ENCODE measurements at places on chromosomes 1 and 21.

DNA sequence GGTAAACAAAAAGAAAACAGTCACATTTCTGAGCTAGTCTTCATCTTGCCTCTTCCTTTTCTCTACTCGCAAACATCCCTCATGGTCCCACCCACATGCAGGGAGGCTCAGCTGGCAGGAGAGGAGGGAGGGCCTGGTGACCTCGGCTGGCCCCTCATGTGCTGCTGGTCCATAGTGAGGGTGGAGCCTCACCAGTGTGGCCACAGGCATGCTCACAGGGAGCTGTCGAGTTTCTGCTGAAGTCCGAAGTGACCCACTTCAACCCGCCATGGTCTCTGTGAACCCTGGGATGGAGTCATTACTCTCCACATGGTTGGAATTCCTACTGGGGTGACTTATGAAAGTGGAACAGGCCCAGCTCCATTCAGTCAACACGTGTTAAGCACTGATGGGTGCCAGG, 253.4 kb downstream of the RHOU start:
- DNase-seq = no peak

DNA sequence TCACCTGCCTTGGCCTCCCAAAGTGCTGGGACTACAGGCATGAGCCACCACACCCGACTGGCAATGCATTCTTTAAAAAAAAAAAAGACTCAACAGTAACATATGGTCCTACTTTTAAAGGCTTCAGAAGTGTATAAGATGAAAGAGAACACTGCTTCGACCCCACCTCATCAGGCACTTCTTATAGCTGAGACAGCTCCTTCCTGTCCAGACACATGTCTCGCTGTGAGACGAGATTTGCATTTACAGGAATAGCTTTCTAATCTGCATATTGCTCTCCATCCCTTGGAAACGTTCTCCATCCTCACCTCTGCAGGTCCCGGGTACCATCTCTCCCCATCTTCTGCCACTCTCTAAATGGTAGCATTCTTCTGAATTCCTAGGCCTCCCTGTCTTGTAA, 6.7 kb downstream of the AZIN2 start:
- no peak for DNase-seq

DNA sequence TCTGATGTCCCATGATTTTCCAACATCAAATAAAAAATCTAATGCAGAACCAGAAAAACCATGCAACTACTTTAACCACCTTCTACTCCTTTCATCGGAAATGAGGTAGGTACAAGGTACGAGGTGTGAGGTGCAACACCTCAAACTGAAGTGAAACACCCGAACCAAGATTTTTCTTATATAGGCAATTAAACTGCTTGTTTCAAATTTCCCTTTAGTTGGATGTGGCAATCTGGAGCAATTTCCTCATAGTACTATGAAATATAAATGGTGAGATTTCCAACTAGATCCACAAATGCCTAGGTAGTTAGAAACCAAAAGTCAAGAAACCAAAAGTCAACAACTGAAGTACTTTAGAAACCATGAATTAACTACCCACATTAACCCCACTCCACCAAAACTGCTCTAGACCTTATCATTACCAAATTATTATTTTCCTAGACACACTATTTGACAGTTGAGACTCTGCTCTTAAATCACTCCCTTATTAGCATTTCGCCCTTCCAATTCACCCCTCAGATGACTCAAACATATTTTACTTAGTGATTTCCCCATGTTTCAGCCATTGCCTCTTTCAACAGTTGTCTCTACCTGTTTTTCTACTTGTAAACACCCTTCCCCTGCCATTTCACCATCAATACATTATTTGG, 37.8 kb downstream of the FUBP1 start:
- DNase-seq = no peak

DNA sequence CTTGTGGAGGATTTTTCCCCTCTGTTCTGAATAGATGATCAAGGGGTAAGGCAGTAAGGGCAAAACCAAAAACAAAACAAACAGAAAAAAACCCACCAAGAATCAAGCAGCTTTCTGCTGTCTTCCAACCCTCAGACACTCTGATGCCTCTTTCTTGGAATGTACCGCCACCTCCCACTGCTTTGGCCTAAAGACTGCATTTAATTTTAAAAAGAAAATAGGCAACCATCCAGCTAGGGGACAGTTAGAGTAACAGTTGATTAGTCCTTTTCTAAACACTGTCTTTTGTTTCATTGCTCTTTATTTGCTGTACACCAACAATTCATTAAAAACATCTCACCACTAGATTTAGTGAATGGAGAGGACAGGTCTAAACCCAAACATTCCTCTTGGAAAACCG, 21.5 kb downstream of the WLS start:
- DNase-seq = no peak

DNA sequence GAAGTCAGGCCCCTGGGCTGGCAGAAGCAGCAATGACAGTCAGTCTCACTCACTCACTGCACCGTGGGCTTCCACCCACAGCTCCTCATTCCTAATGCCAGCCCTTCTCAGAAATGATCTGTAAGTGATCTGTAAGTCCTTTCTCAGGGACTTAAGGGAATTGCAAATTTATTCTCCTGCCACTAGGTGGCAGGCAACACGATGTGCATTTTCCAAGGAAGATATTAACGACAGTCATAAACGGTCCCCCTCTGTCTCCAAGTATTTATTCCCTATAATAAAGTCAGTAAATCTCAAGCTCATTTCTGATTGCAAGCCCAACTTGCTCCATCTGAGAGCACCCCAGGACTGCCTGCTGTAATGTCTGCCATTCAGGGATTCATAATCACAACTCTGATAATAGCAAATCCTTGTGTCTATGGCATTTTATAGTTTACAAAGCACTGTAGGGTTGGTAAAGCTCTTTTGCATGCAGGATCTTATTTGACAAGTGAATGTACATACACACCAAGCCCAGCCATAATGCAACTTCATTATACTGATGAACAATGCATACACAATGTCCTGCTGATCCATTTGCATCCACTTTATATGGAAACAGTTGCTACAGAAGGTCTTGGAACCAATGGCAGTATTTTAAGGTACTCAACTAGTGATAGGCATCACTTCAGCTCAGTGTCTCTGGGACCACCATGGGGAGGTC, 380.5 kb upstream of the CAMK1G start:
- DNase-seq = no peak

DNA sequence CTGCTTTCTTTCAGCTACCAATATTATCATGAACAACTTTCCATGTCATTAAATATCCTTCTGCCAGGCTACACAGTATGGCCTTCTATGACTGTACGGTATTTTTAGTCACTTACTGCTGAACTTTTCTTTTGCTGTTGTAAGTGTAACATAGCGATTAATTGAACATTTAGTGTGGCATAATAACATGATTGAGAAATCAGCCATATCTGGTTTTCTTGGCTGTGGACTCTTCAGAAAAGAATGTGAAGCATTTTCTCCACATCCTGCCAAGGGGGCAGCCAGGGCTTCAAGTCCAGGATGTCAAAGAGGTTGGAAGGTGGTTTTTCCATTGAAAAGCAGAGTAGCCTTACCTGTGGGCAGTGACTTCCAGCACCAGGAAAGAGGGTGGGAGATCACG, 8.8 kb upstream of the AHCYL1 start:
- DNase-seq = no peak

DNA sequence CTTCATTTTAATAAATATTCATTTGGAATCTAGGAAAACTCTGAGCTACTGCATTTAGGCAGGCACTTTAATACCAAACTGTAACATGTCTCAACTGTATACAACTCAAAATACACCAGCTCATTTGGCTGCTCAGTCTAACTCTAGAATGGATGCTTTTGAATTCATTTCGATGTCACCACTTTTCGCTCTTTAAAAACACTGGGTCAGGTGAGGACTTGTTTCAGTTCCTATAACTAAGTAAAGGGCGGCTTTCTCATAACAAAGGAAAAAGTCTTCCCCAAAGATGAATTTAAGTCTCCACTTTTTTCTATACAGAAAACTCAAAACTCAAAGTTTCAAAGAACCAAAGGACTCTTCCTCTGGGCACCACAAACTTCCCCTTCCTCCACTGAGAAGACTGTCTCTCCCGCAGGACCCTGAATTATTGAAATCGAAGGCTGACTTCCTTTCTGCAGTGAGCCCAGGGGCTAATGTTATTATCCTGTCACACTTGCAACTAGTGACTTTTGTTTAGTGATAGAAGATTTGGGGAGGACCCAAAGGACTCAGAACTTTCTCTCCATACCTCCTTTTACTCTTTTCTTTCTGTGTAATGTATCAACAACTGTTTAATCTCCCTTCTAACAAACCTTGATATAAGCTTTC, 9.7 kb upstream of the DHX9 start:
- no peak for DNase-seq

- no peak for DNase-seq
Measured at GRCh38 chr1:101745551-101746270, 251.0 kb downstream of the OLFM3 start.

DNA sequence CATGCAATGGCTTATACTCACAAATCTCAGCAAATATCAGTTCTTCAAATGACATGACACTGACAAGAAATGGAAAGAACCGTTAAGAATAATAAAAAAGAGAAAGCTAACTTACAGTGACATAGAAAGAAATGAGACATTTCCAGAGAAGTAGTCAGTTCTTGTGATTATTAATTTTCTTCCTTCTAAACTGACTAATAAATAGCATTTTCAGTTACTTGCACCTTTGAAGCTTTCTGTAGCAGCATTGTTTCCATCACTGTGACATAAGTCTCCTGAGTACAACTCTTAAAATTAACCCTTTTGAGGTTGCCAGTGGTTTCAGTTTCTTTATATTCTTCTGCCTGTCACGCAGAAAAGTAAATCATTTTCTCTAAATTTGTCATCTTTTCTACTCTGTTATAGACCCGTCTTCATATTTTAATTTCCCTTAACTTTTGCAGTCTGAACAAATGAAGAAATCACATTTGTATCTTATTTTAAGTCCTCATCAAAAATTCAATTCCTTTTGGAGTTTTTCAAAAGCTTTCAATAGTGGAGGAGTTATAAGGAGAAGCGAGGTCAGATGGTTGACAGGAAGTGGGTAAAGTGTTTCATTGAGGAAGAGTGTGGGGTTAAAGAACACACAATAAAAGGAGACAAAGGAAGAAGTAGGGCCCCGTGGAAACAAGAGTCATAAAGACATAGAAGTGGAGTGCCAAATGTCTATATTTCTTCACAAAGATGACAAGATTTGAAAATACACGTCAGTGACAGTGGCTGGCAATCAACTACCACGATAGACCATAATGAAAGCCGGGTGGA, 57.9 kb upstream of the S1PR1 start:
- DNase-seq = no peak

GRCh38 chr1:11700601-11701467, 9.3 kb downstream of the DRAXIN start:
- DNase-seq = no peak

DNA sequence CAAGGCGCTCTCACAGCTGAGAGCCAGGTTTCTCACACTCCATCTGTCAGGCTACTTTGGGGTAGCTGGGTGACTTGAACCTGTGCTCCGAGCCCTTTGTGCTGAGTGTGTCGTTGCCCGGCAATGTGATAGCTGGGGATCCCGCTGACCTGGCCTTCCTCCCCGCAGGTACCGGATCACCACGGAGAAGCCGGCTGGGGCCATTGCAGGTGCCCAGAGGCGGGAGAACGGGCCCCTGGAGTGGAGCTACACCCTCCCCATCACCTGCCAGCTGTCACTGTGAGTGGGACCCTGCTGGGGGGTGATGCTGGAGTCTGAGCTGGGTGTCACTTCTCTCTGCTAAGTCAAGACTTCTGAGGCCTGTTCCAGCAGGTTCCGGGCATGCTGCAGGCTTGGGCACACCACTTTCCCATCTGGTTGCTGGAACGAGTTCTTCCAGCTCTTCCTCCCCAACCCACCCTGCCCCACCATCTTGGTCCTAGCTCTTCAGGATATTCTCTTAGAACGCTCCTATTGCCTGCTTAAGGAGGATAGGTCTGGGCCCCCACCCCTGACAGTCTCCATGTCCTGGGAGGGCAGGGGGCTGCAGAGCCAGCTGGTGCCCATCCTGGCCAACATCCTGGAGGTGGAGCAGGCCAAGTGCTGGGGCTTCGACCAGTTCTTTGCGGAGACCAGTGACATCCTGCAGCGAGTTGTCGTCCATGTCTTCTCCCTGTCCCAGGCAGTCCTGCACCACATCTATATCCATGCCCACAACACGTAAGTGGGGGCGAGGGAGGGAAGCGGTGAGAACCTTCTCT, 7.5 kb downstream of the IKBKE start:
- no peak for DNase-seq

DNA sequence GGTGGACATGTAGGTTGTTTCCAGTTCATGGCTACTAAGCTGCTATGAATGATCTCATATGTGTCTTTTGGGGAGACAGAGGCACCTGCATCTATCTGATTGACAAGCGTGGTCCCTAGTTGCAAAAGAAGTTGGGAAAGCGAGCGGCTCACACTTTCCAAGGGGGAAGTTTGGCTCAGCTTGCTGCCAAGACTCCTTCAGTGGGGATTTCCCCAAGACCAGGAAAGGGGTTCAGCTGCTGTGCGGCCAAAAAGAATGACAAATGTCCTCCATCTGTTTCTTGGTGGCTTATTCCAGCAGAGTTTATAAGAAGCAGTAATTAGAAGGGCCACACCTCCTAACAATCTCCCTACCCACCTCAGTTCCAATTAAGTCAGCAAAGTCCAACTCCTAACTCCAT, 128.5 kb upstream of the GALNT2 start:
- DNase-seq = no peak

- DNase-seq = no peak
Measured at GRCh38 chr1:45437323-45437722, 53.6 kb downstream of the TESK2 start.

DNA sequence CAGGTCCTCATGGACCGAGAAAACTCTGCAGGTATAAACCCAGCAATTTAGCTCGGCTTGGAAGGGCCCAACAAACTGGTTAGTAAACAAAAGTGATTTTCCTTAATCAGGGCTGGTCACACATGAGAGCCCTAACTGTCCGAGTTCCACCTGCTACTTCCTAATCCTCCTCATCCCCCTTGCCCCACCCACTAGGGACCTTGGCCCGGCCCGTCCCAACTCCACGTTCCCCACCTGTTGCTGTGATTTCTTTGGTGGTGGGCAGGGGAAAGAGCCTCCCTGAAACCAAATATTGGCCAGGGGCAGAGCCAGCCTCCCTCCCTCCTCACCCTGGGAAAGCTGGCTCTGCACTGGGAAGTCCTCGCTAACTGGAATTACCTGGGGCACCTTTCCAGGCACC, 304.2 kb upstream of the PROX1 start:
- no peak for DNase-seq

- DNase-seq = no peak
Measured at GRCh38 chr1:221994274-221994698, 252.4 kb upstream of the DUSP10 start.

GRCh38 chr1:201307760-201308499, 24.6 kb downstream of the PKP1 start:
- no peak for DNase-seq

DNA sequence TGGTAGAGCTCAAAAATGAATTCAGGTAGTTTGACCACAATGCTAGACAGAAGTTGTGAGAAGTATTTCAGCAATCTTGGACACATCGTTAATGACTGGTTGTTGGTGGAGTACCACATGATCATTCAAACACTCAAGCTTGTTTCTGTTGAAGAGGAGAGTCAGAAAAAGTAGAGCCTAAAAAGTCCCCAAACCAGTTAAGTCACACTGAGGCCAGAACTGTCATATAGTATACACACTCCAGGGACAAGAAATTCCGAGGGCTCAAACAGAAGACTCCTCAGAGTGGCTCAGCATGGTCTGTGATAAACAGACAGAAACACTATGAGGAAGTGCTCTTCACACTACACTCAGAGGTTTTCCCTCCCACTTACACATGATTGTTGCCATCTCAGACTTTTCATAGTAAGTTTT, 5.8 kb downstream of the TRIM33 start:
- DNase-seq = no peak

- no peak for DNase-seq
Measured at GRCh38 chr21:42942244-42942643, 16.8 kb upstream of the ERVH48-1 start.

GRCh38 chr1:108780937-108781574, 34.6 kb downstream of the STXBP3 start:
- no peak for DNase-seq
